ENCODE measurements at places on chromosomes 2 and 18.

- no peak for DNase-seq
These were observed 170.5 kb upstream of the ALKAL2 start for GRCh38 chr2:458425-458815.

GRCh38 chr2:54332386-54332785, 76.4 kb upstream of the TSPYL6 start:
- no peak for DNase-seq

DNA sequence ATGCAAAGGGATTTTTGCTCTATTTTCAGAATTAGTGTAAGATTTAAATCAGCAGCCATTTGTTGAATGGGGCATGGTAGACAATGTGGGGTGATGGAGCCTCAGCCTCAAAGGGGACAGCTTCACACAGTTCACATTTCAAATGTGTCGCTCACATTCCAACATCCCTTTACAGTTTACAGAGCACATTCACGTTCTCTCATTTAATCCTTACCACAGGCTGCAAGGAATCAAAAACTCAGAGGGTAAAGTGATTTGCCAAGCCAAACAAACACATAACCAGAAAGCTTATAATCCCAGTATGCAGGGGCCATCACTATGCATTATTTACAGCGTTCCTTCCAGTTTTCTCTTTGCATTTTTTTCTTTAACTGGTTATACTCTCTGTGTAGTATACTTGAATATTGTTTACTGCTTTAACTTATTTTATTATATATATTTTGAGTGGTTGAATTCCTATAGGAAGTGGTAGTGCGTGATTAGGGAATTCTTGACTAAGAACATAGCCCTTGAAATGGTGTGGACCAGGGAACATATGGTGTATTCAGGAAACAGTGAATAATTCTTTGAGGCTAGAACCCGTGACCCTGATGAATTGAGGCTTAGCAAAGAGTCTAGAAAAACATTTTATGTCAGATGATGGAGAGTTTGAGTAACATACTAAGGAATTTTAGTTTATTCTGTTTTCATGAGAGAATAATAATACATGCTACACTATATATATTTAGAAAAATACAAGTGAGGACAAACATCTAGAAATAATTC, 18.1 kb upstream of the TAF1B start:
- no peak for DNase-seq

DNA sequence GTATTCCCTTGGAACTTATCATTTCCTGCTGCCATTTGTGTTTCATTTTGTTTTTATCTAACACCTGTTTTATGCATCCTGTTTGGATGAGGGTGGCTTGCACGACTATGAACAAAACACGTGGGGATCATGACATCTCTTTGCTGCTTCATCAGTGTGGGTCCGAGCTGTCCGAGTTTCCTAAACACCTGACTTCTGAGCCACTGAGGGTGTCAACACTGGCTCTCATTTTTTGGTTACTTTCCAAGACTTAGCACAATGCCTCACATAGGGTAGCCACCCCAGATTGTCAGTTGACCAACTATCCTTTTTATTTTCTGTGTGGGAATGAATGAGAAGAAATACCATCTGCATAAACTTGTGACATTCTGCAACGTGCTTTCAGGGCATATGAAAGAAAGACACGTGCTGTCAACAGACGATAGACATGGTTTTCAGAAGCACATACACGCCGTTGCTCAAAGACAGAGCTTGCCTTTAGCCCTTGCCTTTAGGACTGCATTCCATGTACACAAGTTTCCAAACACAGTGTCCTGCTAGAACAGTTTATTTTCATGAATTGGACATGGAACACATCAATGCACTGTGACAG, 166.7 kb downstream of the MYT1L start:
- DNase-seq, result no peak

- DNase-seq, result peak; percentile 27
These were observed at the start of gene PARD6G for GRCh38 chr18:80247393-80247841. TSS of gene PARD6G (minus strand) at chr18:80247514. CDS start at chr18:80247348, 166 bp downstream.

DNA sequence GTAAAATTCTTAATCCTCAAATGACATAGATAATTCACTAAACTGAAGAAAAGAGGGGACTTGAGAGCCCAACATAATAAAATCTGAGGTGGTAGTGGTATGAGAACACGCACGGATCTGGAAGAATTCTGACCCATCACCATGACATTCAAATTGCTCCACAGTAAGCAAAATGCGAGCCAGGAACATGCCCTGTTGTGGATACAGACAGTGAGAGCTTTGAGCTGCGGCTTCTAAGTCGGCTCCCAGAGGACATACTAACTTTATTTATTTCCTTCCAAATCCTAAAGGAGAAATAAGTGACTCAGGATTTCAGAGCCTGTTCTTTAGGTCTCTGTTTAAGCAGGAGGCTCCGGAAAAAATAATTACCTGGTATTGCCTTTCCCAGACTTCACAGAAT, 143.4 kb upstream of the SMAD7 start:
- DNase-seq, result no peak

- no peak for DNase-seq
These were observed 96.9 kb downstream of the CYP26B1 start for GRCh38 chr2:72050734-72051133.

GRCh38 chr18:58316396-58317342, 272.6 kb downstream of the NEDD4L start:
- no peak for DNase-seq

DNA sequence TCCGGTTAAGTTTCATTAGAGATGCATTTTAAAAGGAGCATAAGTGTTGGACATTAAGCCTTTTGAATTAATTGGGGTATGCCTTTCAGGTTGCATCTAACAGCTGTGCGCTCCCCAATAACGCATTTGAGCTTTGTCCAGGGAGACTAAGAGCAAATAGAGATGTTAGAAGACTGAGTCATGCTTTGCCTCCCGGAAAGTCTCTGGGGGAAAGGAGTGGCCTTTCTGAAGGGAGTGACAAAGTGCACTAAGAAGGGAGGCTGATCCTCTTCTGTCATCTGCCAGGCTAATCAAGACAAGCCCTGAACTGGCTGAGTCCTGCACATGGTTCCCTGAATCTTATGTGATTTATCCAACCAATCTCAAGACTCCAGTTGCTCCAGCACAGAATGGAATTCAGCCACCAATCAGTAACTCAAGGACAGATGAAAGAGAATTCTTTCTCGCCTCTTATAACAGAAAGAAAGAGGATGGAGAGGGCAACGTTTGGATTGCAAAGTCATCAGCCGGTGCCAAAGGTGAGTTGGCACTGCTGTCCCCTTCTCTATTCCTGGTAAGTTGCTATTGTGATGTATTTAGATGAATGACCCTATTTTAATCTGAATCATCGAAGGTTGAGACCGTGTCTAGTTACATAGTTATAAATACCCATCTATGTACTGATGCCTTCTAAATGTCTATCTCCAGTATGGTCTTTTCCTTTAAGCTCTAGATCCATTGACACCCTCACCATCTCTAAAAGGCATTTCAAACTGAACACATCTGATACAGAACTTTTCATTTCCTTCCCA, 12.1 kb downstream of the TTL start:
- DNase-seq, result no peak

DNA sequence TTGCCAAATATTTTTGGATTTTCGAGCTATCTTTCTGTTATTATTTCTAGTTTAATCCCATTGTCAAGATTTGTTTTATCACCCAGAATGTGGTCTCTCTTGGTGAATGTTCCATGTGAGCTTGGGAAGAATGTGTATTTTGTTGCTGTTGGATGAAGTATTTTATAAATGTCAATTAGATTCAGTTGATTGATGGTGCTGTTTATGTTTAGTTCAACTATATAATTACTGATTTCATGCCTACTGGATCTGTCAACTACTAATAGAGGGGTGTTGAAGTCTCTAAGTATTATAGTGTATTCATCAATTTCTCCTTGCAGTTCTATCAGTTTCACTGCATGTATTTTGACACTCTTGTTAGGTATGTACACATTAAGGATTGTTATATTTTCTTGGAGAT, 34.7 kb upstream of the RMND5A start:
- no peak for DNase-seq

GRCh38 chr2:70035344-70035844, 51.9 kb upstream of the PCBP1 start:
- no peak for DNase-seq

- DNase-seq, result no peak
These were observed 144.9 kb downstream of the ACOXL start for GRCh38 chr2:110877031-110877827.

- DNase-seq, result no peak
These were observed 5.1 kb upstream of the RAB27B start for GRCh38 chr18:54822872-54823845.

DNA sequence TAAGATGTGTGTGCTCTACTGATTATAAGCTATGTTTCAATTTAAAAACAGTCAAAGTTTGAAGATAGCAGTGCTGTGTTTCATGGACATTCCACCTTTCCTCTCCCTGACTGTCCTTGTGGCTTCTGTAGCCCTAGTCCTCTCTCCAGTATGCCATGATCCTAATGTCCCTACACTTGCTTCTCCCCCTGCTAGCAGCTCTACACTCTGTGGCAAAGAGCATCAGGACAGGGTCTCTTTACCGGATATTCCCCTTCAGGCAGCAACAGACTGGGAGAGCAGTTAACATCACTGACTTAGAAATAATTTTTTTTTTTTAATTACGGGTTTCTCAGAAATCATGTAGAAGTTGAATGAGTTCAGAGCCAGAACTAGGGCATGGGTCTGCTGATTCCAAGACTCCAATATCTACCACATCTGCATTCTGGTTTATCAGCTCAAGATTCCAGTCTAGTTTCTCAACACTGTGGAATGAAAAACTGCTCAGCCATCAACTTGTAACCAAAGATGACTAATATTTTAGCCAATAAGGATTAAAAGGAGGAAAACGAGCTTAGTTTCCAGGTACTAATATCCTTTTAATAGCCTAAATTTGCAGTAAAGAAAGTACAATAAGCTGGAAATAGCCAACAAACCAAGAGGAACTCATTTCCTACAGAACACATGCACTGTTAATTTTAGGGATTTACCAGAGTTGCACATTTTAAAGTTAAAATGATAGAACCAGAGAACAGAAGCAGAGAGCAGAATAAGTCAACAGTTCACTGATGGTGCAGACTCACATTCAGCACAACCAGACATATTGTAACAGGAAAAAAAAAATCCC, 45.2 kb downstream of the TMEM131 start:
- no peak for DNase-seq

- DNase-seq, result no peak
These were observed 664.8 kb downstream of the STK39 start for GRCh38 chr2:167582619-167583018.

DNA sequence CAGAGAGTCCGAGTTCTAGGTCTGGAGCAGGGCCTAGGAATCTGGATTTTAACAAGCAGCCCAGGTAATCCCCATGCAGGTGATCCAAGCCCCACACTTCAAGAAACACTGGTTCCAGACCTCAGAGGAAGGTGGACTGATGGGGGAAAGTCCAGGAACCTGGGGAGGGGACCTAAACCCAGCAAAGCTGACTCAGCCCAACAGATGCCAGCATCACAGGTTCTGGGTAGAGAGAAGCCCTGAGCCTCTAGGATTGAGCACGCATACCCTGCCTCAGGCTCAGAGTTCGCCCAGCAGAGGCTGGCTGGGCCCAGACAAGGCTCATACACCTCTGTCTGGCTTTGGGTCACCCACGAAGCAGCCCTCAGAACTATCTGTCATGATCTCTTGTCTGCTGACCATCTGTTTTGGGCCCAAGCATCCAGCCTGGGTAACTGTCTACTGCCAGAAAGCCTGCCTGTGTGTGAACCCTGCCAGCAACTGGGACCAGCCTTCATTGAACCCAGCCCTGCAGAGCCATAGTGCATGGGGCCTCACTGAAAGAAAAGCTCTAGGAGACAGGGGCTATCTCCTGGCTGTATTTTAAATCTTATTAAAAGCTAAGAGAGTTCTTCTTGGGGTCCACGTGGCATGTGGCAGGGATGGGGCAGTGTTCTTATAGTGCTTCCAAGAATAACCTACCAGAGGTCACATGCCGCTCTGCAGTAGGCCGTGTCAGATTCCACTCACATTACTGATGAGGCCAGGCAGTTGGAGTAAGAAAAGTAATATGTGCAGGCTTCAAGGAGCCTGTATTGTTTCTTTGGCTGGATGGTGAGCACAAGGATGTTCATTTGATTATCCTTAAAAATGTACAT, 7.4 kb downstream of the TMEM127 start:
- DNase-seq, result no peak

GRCh38 chr2:120862201-120863060, 126.8 kb downstream of the GLI2 start:
- no peak for DNase-seq

- DNase-seq, result no peak
These were observed 153.6 kb upstream of the KLF7 start for GRCh38 chr2:207319316-207319715.

DNA sequence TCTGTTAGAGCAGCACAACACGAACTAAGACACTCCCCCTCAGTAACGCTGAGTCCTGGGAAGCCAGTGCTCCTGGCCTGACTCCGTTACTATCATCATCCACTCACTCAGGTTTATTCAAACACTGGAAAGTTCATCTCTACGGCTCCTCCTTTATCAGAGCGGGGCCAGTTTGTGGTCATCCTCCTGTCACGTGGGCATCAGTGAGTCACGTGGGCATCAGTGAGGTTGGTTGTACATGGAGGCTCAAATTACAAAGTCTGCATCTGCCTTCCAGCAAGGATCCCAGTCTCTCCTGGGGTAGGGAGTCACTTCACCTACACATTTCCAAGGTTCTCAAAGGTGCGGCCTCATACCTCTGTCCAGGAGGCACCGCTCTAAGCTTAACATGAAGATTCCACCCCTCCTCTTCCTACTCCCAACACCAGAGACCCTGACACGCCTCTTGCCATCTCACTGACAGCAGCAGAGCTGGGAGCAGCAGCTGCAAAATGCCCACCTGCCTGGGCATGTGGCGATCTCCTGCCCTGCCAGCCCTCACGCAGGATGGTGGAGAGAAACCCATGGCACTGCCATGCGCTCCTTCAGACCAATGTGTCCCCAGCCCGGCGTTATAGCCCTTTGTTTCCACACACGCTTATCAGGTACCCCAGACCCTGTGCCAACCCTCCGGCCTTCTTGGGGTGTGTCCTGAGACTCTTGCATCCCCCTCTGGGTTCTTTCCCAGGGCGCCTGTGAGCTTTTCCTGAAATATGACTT, 99.2 kb upstream of the PTPRM start:
- no peak for DNase-seq

- no peak for DNase-seq
These were observed 59.9 kb downstream of the AGAP1 start for GRCh38 chr2:235553696-235554100.

GRCh38 chr18:64872710-64873458, 724.0 kb upstream of the LINC00305 start:
- DNase-seq, result no peak

- no peak for DNase-seq
These were observed 7.8 kb downstream of the PIAS2 start for GRCh38 chr18:46909497-46909896.

GRCh38 chr2:96225016-96225533, 16.4 kb upstream of the STARD7 start:
- DNase-seq, result no peak
